ENCODE measurements at places on chromosomes 4 and X.

DNA sequence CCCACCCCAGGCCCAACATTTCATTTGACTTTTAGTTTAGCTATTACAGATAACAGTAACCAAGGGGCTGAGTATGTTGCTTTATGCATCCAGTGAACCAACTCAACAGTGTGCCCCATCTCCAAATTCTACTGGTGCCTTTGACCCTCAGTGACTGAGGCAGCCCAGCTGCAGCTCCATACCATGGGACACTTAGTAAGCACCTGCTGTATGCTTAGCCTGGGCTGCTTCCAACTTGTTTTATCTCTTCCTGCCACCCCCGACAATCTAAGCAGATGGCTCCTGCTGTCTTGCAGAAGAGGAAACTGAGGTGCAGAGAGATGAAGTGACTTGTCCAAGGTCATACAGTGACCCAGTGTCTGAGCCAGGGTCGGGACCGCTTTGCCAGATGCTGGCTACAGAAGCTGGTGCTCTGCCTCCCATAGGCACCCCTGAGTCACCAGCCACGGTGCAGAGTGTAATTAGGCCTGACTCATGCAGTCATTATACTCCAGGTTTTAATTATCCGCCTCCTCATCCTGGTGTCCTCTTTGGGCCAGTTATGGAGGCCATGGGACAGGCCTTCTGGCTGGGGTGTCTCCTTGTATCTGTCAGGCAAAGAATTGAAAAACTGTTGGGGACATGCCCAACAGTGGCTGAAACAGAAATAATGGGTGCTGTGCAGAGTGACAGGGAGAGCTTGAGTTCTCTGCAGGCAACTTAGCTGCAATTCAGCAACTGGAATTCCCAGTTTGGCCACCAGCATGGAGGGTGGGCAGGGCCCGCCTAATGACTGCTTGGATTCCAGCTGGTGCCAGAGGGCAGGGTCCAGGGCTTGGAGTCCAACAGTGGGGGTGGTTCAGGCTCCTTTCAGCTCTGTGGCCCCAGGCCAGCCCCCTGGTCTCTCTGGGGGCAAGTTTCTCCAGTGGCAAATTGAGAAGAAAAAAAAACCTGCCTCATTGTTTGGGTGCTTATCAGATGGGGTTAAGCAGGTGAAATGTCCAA, 8.2 kb upstream of the GPR78 start:
- no peak overlapping the region for H3K4me3 ChIP-seq
- no peaks in the 10 kb centered on the region for H3K27me3 ChIP-seq
- no peak for DNase-seq
- H3K4me1 ChIP-seq, result no peaks in the 10 kb centered on the region
- H3K36me3 ChIP-seq, result no peaks in the 10 kb centered on the region

- no peaks in the 10 kb centered on the region for H3K4me1 ChIP-seq
- H3K27ac ChIP-seq, result no peak overlapping the region
- DNase-seq, result no peak
- H3K4me3 ChIP-seq, result no peak overlapping the region
- no peaks in the 10 kb centered on the region for H3K36me3 ChIP-seq
These were observed 10.9 kb upstream of the EXOSC9 start for GRCh38 chr4:121789960-121790829.

- DNase-seq, result no peak
- H3K36me3 ChIP-seq, result no peaks in the 10 kb centered on the region
- peak overlapping the region; percentile 96 for H3K4me3 ChIP-seq
- peaks cover 7% of the 10 kb centered on the region for H3K4me1 ChIP-seq
- H3K27ac ChIP-seq, result peak overlapping the region; percentile 85
- H3K27me3 ChIP-seq, result no peaks in the 10 kb centered on the region
These were observed 1.1 kb upstream of the PGRMC2 start for GRCh38 chr4:128288689-128289106.

GRCh38 chrX:46838486-46838870, 1.6 kb downstream of the RP2 start:
- H3K4me1 ChIP-seq, result no peaks in the 10 kb centered on the region
- H3K27ac ChIP-seq, result no peak overlapping the region
- no peak overlapping the region for H3K4me3 ChIP-seq
- no peaks in the 10 kb centered on the region for H3K36me3 ChIP-seq

DNA sequence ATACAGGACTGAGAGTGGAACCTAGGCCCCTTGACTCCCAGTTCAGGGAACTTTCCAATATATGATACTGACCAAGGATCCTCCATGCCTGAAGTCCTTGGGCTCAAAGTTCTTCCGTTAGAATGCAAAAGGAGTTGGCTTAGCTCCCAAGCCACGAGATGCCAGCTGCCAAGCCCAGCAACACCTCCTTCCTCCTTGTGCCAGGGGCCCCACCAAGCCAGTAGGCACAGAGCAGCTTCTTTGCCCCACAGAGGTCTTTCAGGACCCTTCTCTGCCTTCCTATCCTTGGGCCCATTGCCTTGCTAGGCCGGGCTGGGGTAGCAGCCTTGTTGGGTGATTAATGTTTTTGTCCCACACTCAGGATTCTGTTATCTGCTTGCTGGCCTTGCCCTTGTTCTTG, 105.6 kb downstream of the EFNB1 start:
- H3K27ac ChIP-seq, result no peak overlapping the region
- H3K4me1 ChIP-seq, result no peaks in the 10 kb centered on the region
- H3K4me3 ChIP-seq, result no peak overlapping the region
- H3K27me3 ChIP-seq, result no peaks in the 10 kb centered on the region

GRCh38 chr4:90486346-90486745, 359.2 kb downstream of the CCSER1 start:
- no peak for DNase-seq
- H3K4me1 ChIP-seq, result no peaks in the 10 kb centered on the region
- no peak overlapping the region for H3K4me3 ChIP-seq
- no peak overlapping the region for H3K27ac ChIP-seq
- no peaks in the 10 kb centered on the region for H3K27me3 ChIP-seq

DNA sequence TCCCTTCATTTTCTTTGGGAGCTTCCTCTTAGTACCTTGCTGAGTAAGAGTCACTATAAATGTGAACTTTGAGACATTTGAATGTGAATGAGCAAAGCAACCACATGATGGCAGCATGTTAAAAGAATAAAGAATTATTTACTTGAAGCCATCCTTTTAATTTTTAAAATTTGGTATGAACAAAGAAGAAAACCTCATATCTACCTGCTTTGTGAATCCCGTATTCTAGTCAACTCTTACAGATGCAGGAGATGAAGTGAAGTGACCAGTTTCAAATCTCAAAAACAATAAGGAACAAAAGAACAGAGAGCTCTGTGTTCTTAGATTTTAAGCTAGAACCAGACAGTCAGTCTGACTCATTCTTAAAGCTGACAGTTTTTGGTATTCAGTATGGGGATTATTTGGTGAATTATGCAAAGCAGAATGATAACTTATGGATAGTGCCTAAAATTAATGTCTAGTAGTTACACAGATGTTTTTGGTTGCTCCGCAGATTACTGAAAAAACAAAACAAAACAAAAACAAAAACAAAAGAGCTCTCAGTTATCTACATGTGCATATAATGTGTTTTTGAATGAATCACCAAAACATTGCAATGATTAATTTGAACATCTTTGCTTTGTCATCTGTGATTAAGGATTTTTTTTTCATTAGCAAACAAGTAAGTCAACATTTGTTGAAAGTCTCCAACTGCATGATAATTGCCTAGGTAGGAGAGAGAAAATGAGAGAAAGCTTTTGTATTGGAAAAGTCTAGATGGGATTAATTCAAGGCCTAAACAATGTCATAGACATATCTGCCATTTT, 48.2 kb upstream of the H2AZ1 start:
- DNase-seq, result no peak
- no peaks in the 10 kb centered on the region for H3K4me1 ChIP-seq
- no peak overlapping the region for H3K27ac ChIP-seq
- no peaks in the 10 kb centered on the region for H3K36me3 ChIP-seq
- H3K4me3 ChIP-seq, result no peak overlapping the region
- no peaks in the 10 kb centered on the region for H3K27me3 ChIP-seq
